Suppressor macrophage (primary cell): ENCODE measurements at places on chromosomes 4 and X.
A peak's percentile ranks its signal among the peaks of the same experiment; 100 is the strongest.

DNA sequence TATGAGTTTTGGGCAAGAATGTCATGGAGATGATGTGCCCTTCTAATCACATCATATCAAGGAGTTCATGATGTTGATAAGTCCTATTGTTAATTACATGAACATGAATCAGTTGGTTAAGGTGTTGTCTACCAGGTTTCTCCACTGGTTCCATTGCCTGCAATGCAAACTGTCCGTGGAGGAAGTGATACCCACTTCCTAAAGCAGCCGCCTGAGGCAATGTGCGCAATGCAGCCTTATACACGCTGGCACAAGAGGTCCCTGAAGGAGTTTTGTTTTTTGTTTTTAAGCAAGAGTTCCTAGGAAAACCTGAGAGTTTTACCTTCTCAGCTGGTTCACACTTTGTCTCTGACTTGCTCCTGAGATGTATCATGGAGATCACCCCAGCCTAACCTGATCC lies 5.9 kb upstream of the GPKOW start:
- DNase-seq: peak; percentile 53

DNA sequence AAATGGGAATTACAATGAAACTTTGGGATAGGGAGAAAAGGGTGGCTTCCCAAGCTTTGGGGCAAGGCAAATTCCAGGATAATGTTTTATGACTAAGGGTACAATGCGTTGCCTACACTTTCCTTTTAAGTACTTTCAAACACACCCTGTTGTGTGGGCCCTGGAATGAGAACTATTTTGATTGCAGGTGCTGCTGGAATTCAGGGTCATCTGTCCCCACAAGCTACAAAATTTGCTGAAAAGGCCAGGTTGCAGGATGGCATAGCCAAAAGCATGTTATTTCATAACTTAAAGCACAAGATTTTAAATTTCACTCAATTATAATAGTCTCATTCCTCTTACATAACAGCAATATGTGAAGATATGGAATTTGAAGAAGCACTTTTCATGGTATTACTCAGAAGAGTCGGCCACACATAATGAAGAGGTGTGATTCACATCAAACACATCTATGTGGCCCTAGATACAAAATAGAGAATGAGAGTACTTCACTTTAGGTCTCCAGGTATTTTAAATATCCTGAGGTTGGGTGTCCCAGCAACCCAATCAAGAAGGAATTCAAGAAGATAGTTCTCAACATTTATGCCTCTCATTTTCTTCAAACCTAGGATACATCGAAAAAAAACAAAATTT lies 89.3 kb downstream of the APBB2 start:
- DNase-seq: no peak

GRCh38 chr4:43425206-43425605 lies 532.7 kb downstream of the GRXCR1 start:
- DNase-seq: no peak

DNA sequence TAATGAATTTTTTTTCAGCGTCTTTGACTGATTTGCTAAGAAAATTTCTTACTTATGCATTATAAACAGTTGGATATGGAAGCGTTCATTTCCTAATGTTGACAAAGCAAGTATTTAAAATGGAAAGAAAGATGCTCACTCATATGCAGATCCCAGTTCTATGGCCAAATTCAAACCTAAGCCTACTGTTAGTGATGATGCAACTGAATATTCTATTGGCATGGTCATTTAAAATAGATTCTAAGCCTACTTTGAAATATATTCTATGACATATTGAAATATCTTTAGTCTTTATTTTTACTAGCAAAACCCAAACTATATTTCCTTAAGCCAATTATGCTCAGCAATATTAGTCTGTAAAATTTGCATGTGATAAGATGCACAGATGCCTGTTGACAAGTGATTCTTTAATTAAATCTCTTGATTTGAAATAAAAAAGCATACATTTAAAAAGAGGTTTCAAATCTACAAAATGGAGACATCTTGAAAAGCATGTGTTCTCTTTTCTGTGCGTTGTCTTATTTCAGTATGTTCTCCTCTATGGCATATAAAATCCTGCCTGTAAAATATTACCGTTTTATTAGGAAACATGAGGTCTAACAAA lies 96.6 kb upstream of the NAP1L5 start:
- no peak for DNase-seq

GRCh38 chrX:38668771-38669170 lies 107.4 kb downstream of the TSPAN7 start:
- DNase-seq: peak; percentile 55

GRCh38 chr4:6331018-6331417 lies 61.4 kb downstream of the WFS1 start:
- DNase-seq: peak; percentile 44
